ENCODE measurements at places on chromosomes 12 and 14.

DNA sequence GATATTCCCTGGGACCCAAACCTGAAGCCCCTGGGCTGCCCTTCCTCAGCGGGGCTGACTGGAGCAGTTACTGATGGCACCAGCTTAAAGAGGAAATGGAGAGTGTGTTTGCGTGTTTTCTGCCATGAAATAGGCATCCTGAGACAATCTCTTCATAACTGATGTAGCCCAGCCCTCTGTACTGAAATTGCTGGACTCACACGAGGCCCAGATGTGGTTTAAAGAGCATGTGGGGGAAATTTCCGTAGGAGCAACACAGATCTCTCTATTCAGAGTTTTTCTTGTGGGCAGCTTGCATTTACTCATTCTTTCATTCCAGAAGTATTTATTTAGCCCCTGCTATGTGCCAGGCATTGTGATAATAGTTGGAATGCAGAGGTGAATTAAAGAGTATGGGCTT lies 782.1 kb upstream of the TBX3 start:
- DNase-seq: no peak

GRCh38 chr12:114302117-114302516 lies 103.8 kb downstream of the TBX5 start:
- no peak for DNase-seq

- no peak for DNase-seq
Observed at GRCh38 chr12:4701395-4702190, 18.6 kb upstream of the GALNT8 start.

DNA sequence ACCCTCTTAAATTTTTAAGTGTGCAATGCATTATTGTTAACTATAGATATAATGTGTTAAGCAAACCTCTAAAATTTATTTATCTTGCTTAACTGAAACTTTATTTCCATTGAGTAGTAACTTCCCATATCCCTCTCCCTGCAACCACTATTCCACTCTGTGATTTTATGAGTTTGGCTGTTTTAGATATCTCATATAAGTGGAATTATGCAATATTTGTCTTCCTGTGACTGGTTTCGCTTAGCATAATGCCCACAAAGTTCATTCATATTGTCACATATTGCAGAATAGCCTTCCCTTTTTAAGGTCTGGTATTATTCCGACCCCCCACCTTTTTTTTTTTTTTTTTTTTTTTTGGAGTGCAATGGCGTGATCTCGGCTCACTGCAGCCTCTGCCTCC lies 247.6 kb downstream of the EMP1 start:
- DNase-seq: no peak

DNA sequence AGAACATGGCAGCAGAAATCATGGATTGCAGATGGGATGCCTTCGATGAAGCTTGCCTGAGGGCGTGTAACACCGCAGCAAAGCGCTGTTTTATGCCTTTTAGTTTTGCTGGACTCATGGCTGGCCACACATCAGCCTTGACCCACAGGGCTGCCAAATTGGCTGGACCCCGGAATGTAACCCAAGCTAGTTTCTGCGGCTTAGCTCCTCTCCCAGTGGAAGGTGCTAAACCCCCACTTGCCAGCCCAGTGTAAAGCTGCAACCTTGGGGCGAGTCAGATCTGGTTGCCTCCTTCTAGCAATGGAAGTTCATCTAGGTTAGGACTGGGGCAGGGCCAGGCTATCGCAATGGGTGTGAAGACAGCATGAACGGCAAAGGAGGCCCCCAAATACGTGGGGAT lies 38.3 kb downstream of the MEG3 start:
- no peak for DNase-seq

DNA sequence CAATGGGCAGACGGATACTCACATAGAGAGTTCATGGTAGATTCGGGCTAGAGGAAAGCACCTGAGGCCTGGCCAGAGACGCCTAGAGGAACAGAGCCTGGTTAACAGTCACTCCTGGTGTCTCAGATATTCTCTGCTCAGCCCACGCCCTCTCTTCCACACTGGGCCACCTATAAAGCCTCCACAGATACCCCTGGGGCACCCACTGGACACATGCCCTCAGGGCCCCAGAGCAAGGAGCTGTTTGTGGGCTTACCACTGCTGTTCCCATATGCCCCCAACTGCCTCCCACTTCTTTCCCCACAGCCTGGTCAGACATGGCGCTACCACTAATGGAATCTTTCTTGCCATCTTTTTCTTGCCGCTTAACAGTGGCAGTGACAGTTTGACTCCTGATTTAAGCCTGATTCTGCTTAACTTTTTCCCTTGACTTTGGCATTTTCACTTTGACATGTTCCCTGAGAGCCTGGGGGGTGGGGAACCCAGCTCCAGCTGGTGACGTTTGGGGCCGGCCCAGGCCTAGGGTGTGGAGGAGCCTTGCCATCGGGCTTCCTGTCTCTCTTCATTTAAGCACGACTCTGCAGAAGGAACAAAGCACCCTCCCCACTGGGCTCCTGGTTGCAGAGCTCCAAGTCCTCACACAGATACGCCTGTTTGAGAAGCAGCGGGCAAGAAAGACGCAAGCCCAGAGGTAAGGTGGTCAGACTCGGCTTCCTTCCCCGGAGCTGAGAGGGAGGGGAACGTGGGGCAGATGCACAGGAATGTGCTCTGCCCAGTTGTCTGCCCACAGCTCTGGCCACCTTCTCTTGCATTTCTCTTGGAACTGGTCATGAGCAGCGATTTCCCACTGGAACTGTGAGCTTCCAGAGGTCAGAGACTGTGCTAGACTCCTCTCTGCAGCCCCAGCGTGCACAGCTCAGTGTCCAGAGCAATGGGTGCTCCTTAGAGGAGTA lies at the start of gene CD4:
TSS of gene CD4 (plus strand) at position 557 of the 953 bp plus-strand sequence. CDS start 10,611 bp downstream, outside the sequence.
- DNase-seq: no peak

DNA sequence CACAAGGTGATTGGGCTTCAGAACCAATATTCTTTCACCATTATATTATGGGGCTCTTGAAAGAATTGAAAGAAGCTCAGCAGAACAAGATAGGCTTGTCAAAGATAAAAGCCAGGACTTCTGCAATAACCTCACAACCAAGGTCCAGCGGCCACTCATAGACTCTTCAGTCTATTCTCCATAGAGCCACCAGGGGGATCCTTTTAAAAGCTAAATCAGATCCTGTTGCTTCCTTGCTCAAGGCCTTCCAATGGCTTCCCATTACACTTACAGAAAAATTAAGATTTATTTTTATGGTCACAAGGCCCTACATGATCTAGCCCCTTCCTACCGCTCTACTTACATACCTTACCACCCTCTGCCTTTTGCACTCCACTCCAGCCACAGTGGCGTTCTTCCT lies 169.6 kb downstream of the C12orf42 start:
- no peak for DNase-seq

- DNase-seq: no peak
Observed at GRCh38 chr14:98769326-98769725, 502.7 kb downstream of the BCL11B start.

Measured in 8988T (cell line).